Activated CD8-positive, alpha-beta memory T cell treated with anti-CD3 and anti-CD28 coated beads for 1 hour (primary cell): ENCODE measurements at places on chromosomes 5 and 9.

- DNase-seq = no peak
Measured at GRCh38 chr9:28056006-28056405, 482.7 kb upstream of the C9orf72 start.

- DNase-seq = no peak
Measured at GRCh38 chr5:132059043-132059695, 1.3 kb upstream of the IL3 start.

DNA sequence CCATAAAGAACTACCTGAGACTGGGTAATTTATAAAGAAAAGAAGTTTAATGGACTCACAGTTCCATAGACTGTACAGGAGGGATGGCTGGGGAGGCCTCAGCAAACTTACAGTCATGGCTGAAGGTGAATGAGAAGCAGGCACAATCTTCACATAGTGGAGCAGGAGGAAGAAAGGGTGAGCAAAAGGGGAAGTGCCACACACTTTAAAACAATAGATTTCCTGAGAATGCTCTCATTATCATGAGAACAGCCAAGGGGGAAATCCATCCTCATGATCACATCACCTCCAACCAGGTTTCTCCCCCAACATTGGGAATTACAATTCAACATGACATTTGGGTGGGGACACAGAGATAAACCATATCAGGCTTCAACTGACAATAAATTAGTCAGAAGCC lies 664.9 kb downstream of the TAF11L14 start:
- DNase-seq = no peak

- DNase-seq = no peak
Measured at GRCh38 chr9:34984049-34984448, 5.5 kb upstream of the DNAJB5 start.

- no peak for DNase-seq
Measured at GRCh38 chr5:31496891-31497290, 35.0 kb downstream of the DROSHA start.

DNA sequence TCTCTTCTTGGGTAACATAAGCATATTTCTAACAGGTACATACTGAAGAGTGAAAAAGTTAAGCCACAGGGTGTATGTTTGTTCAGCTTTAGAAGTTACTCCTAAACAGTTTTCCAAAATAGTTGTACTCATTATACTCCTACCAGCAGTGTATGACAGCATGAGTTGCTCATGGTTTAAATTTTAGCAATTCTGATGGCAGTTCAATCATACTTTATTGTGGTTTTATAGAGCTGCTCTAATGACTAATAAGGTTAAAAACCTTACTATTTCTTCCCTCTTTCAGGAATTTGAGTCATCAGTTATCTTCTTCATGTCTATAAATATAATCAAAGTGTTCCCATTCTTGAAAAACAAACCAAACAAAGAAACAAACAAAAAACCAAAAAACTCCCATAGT lies 81.5 kb downstream of the CAAP1 start:
- DNase-seq = no peak

DNA sequence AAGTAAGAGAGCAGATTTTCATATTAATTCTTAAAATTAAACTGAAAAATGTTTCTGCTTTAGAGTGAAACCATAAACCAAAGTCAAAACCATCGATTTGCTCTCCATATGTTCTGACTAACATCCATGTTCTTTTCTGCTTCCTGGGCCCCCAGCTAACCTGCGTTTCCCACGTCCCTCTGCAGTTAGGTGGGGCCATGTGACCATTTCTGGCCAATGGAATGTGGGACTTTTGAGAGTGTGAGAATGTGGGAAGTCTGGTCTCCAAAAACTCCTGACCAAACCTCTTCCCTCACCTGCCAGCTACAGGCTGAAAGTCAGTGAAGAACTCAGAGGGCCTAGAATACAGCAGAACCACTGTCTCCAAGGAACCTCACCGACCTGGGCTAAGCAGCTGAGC lies 44.9 kb downstream of the ANKH start:
- no peak for DNase-seq

- peak; percentile 50 for DNase-seq
Measured at GRCh38 chr9:129783516-129784361, 19.2 kb upstream of the TOR1B start.

DNA sequence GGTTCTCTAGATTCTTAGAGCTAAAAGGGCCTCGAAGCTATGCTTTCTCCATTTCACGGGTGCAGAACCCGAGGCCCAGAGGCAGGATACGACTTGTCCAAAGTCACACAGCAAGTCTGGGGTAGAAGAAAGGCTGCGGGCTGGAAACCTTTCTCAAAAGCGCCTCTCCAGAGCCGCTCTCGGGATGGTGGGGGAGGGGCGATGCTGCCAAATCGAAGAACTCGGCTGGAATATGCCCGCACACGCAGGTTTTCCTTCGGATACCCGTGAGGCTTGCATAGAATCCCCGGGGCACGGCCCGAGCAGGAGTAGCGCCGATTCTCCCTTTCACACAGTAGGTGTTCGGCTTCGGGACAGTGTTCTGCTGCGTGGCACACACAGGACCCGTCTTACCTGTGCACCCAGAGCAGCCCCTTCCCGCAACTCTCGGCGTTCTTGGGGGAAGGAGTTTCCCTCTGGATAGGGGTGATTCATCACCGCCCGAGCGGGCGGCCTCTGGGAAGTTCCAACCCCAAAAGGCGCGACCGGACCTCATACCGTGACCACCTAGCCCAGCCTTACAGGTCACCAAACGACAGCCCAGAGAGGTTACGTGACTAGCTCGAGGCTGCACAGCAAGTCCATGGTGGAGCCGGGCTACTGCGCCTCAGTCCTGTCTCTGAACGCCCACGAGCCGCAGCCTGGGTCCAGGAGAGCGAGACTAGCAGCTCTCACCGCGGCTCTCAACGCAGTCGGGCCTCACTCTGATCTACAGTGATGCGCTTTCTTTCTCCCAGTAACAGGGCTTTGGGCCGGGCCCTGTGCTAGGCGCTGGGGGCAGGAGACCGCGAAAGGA lies 4.1 kb downstream of the PAX5 start:
- DNase-seq = no peak

DNA sequence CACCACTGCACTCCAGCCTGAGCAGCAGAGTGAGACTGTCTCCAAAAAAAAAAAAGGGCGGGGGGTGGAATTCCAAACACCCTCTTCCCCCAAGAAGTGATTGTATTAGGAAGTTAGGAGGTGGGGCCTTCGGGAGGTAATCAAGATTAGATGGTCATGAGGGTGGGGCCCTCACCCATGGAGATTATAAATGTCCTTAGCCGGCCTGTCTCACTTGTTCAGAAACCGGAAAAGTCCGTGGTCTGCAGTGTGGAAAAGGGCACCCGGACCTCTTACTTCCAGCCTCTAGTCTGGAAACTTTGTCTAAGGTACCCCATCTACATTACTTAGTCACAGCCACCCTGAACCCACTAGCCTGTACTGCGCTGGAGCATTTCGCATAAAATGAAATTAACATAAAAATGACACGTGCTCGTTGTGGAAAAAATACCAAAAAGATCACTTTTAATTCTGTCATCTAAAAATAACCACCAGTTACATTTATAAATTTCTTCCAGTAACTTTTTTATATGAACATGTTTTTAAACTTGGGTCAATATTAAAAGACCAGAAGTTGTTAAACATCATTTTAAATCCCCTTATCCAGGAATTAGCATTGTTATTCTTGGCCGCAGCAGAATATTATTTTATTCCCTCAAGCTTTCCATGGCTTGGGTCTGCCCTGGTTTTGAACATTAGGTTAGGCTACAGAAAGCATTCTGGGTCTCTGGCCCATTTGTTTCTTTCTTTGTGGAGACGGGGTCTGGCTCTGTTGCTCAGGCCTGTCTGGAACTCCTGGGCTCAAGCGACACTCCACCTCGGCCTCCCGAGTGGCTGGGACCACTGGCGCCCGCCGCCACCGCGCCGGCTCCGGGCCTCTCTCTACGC lies 1.2 kb upstream of the CKS2 start:
- no peak for DNase-seq

DNA sequence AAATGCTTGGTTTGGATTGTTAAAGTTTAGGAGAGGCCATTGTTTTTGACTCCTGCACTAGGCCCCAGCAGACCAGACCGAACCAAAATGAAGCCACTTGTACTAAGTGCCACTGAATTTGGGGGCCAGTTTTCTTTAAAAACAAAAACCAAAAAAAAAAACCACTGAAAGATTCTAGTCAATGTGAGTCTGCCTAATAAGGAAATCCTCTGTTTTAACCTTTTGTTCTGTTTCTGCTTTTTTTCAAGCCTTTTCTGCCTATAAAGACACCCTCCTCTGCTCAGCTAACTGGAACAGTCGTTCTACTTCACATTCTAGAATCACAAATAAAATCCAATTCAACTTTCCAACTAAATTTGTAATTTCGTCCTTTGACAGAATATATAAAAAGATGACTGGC lies 64.9 kb downstream of the SERINC5 start:
- no peak for DNase-seq

DNA sequence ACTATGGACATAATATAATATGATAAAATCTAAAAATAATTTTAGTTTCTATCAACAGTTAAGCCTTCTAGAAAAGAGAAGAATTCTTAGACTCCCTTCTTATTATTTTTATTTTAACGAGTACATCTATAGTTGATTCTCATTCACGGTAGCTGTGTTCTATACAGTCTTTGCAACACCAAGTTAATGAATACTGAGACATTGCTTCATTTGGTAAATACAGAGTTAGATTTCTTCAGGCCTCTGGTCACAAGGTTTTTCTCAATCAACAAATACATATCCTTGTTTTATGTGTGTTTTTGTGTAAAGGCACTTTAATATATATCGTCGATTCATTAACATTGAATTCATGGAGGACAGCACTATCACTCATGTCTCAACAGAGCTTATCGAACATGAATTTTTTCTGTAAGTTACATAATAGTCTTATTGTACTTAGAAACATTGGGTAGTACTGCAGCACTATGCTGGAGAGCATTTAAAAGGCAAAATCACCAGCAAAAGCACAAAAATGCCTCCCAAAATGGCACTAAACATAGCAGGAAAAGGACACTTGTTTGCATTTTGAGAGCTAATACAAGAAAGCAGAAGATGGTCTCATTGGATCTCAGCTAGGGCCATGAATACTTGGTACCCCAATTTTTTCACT lies 239.0 kb downstream of the FGF10 start:
- DNase-seq = no peak

DNA sequence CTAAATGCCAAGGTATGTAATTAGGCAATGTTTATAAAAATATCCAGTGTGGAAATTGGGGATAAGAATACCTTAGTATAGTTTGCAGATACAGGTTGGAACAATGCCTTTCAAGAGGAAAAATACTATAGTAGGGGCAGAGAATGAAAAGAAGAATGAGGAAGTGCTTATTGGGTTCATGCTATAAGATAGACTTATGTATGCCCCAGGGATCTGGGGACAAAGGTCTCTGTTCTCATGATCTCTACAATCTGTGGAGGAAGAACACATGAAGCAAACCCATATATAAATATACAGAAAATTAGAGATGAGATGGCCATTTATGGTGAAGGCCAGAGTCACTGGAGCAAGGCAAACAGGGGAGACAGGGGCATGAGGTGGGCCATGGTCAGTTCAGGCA lies 106.5 kb upstream of the DAB2 start:
- no peak for DNase-seq

GRCh38 chr5:175652741-175653663 lies 4.9 kb upstream of the HRH2 start:
- DNase-seq = peak; percentile 41

- DNase-seq = no peak
Measured at GRCh38 chr9:121887553-121888437, 205.3 kb downstream of the TTLL11 start.

GRCh38 chr5:148912714-148913398 lies 86.4 kb downstream of the ADRB2 start:
- no peak for DNase-seq

DNA sequence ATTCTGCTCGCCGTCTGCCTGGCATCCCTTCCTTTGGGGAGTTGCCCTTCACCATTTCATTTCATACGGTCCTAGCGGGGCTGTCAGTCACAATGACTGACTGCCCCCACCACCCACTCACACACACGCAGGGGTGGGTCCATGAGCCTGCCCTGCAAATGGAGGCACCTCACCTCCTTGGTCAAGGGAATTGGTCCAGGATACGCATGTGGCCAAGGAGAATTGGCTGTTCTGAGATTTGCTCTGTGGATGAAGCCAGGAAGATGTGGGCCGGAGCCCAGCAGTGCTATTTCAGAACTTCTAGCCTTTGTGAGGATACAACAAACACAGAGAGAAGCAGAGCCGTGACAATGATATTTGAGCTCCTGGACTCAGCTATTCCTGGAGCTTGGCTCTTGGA lies 17.0 kb downstream of the C1QTNF2 start:
- DNase-seq = no peak

DNA sequence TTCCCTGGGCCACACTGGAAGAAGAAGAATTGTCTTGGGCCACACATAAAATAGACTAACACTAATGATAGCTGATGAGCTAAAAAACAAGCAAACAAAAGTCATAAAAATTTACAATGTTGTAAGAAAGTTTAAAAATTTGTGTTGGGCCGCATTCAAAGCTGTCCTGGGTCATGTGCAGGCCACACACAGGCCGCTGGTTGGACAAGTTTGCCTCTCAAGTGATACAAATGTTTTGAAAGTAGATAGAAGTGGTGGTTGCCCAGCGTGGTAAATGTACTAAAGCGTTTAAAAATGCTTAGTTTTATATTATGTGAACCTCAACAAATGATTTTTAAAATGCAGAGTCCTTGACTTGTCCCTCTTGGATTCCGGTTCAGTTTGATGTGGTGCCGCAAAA lies 94.9 kb upstream of the TBCA start:
- no peak for DNase-seq

DNA sequence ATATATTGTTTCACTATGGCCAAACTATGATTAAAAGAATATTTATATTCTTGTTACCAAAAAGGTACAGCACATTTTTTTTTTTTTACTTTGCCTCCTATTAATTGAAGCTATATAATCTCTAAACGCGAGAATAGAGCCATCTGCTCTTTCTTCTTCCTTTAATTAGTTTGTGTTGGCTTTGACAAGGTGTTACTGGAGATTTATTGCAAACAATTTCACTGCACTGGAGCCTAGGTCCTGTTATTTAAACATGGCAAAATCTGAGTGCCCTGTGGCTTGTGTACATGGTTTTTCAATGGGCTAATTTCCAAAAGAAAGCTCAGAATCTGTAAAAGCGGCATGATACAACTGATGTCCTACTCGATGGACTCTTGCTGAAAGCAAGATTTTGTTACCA lies 40.8 kb upstream of the GABRG2 start:
- DNase-seq = no peak

DNA sequence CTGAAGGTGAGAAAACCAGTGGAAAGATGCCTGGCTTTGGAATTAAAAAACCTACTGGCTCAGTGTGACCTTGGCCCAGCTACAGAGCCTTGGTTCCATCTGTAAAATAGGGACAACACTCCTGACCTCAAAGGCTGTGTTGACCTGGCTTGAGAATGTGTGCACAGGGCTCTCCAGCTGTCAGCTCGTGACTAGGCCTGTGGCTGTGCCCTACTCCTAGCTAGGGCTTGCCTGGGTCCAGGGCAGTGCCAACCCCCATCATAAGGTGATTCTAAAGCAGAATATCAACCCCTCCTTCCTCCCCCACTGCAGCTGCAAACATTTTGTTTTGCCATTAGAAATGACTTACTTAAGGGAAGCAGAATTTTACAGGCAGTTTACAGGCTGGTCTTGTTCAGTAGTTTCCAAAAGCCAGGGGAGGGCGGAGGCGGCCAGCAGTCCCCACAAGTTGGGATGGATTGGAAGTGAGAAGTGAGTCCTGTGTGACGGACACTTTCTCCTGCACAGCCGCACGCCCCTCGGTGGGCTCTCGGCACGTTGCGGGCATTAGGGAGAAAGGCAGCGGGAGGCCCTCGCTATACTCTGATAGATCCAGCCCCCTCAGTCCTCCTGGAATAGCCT lies 7.3 kb downstream of the PITX1 start:
- no peak for DNase-seq

- no peak for DNase-seq
Measured at GRCh38 chr5:82816926-82817325, 260.3 kb downstream of the TMEM167A start.

- no peak for DNase-seq
Measured at GRCh38 chr5:147403651-147404640, 105.9 kb downstream of the DPYSL3 start.
